ENCODE measurements at places on chromosomes 11 and 22.

DNA sequence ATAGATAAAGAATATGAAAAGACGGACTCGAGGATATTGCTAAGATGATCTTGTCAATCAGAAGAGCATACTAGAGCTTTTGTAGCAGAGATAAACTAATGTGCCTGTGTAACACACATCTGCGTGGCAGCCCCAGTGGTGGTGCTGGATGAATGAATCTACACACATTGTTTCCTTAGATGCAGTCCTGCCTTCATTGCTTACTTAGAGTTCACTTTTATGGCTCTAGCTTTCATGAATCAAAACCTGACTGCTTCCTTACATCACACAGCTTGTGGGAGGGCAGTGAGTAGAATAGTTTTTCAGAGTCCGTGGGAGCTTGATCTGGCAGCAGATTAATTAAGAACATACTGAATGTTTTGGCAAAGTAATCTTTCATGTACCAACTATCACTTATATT lies 83.7 kb downstream of the EXT2 start:
- DNase-seq = peak; percentile 72

- DNase-seq = no peak
These were observed 24.5 kb downstream of the PISD start for GRCh38 chr22:31637447-31637890.

DNA sequence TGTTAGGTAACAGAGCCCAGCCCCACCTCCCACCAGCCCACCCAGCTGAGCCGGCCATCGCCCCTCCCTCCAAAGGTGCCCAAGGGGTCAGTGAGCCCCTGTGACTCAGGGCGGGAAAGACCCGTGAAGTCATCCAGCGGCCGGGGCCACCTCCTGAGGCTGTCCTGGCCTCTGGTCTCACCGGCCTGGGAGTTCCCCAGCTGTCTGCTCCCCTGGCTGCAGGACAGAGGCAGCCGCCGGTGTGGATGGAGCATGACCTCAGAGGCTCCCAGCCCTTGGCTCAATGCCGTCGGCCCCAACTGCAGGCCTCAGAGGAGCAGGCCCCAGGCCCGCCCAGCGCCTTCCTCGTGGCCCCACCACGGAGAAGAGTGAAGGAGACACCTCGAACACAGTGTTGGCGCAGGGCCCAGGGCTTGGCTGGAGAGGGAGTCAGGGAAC lies 28.7 kb downstream of the RPL3 start:
- no peak for DNase-seq

GRCh38 chr22:24063361-24063760 lies 52.3 kb downstream of the CABIN1 start:
- DNase-seq = no peak

DNA sequence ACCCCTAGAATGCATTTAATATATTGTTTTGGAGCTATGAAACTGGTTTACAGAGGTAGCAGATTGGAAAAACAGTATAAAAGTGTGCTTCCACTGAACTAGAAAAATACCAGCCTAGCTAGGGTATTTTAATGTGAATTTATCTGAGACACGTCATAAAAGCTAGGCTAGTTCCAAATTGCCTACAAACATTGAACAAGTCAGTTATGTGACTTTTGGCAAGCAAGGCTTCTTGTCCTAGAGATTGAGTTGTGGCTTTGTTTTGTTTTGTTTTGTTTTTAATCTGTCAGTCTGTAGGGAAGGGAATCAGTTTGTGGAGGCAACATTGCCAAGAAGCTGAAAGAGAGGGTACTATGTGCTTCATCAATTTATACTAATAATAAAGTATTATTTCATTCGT lies 24.2 kb downstream of the RTN3 start:
- no peak for DNase-seq

DNA sequence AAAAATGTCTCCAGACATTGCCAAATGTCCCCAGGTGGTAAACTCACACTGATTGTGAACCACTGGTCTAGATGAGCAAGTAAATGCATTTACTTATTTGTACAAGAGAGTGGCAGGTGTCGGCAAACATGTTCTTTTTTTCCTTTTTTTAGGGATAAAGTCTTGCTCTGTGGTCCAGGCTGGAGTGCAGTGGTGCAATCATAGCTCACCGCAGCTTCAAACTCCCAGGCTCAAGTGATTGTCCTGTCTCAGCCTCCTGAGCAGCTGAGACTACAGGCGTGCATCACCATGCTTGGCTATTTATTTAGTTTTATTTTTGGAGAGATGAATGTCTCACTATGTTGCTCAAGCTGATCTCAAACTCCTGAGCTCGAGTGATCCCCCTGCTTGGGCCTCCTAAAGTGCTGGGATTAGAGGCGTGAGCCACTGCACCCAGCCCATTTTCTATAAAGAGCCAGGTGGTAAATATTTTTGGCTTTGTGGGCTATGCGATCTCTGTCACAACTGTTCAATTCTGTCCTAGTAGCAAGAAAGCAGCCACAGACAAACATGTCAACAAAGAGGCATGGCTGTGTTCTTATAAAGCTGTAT lies 1.4 kb downstream of the VPREB1 start:
- no peak for DNase-seq

DNA sequence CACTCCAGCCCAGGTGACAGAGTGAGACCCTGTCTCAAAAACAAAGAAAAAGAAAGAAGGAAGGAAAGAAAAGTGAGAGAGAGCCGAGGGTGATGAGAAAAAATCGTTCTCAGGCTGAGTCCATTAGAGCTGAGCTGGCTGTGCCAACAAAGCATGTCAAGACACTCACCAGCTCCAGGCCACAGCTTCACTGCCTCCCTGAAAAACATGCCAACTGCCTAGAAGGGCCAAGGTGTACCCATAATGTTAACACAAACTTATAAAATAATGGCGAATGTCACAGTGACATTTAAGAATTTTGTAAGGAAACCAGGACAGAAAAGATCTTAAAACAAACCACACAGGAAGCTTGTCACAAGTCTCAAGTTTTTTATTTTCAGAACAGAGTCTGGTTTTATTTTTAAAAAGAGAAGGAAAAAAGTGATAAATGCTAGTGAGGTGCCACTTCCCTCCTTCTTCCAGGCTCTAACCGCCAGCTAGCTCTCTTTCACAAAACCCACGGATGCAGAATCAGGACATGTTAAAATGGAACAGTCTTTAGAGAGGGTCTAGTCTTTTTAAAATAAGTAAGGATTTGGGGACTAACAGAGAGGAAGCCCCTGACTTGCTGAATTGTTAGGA lies 5.1 kb downstream of the TMEM121B start:
- no peak for DNase-seq

DNA sequence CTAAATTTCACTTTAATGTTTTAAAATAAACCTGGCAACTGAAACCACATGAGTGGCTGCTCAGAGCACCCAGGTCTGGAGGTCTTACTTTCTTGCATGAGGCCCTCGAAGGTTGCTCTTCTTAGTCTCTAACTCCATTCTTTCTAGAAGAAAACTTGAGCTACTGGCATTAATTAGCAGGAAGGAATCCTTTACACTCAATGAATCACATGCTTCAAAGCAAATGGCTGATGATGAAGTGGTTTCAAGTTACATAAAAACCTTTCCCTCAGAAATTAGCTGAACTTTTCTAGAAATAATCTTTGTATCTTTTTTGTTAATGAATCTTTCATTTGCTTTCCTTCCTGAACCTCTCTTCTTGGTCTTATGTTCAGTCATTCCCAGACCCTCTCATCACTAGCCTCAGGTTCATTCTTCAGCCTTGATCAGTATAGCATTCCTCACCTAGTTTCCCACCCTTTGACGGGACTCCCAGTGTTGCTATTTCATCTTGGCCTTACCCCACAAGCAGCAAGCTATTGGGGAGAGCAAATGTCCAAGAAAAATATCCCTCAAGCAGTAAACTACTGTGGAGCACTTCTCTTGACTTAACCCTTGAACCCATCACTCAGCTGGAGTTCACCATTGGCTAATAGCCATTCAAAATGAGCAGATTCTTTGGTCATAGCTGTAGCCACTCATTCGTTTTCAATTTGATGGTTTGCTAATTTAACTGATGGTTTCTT lies 75.1 kb downstream of the INSC start:
- peak; percentile 44 for DNase-seq

DNA sequence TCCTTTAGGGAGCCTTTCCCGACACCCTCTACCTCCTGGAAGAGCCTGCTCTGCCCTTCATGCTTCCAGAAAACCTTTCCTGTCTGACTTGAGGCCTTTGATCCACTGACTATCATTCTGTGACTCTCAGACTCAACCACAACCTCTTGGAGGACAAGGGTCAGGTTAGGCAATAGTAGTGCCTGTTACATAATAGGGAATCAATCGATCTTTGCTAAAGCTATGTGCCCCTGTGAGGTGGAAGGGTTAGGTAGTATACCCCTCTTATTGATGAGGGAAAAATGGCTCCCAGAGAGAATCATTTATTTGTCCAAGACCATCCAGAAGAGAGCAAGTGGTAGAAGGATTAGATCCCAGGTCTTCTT lies 16.2 kb downstream of the KCNC1 start:
- DNase-seq = no peak

DNA sequence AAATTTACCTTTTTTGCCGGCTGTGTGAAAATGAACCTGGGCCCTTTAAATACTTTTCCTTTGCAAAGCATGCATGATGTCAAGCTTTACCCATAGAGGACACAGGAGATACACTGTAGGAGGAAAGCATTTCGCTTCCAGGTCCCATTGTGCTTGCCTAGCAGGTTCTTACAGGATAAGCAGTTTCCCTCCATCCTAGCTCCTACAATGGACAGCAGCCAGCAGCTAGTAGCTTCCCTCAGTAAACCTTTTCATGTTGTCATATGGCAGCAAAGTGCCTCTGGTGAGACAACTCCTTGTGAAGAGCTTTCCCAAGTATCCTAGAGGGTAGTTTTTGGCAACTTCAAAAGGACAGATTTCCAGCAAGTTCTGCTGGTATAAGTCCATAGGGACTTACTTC lies 78.4 kb downstream of the RBFOX2 start:
- DNase-seq = no peak

DNA sequence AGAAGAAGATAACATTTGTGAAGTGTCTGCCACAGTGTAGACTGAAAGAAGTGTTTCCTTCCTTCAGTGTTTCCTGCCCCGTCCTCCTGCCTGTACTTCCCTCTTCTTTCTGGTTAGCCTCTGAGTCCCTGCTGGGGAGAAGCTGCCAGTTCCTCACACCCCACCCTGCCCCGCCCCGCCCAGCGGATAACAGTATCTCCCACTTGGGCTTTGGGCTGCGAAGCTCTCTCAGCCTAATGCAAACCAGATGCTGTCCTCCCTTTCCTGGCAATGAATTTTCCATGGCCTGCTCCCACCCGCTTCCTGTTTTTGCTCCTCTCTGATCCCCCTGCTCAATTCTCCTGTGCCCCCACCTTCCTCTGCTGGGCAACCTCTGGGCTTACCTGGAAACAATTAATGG lies 5.2 kb upstream of the RAB3IL1 start:
- DNase-seq = peak; percentile 89

GRCh38 chr22:27476318-27476717 lies 325.2 kb downstream of the MN1 start:
- no peak for DNase-seq

- peak; percentile 71 for DNase-seq
These were observed 163.3 kb upstream of the RASSF10 start for GRCh38 chr11:12845739-12846358.

DNA sequence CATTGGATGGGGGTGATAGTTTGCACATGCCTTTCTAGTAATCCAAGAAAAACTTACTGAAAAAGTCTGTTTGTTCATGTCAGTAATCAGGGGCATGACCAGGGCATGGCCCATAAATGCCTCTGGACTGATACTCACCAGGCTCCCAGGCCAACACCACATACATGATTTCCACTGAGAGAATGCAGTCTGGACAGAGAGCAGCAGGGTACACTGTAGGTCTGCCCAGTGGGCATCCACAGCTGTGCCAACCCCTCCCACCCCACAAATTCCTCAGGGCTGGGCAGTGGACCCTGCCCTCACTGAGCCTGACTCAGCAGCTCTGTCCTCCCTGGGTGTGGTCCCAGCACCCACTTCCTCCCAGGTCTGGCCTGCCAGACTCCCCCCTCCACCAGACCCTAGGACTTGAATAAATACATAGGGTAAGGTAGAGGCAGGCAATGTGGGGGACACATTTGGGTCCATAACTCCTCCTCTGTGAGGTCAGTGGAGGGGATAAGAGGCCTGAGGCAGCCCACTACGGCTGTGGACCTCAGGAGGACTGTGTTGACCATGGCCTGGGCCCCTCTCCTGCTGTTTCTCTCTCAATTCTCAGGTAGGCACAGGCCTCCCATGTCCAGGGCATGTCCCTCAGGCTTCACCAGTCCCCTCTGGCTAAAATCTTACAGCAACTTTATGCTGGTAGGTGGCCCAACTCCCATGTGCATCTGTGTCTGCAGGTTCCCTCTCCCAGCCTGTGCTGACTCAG lies 92.2 kb upstream of the TOP3B start:
- no peak for DNase-seq

GRCh38 chr11:15764326-15764725 lies 592.0 kb downstream of the SOX6 start:
- DNase-seq = no peak

DNA sequence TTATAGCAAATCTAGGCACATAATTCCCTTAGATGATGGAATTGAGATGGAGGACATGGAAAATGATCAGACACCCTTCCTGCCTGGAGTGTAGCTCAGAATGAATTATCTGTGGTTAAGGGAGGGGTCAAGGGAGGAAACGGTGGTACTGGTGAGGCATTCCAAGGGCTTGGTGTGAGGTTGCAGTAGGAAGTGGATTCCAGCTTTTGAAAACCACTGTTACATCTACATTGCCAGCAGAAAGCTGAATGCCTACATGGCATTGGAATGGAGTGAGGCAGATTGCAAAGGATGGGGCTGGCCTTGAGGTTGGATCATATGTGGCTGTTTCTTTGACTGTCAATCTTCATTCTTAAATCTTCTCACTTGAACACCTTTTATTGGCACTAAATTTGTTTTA lies 684.4 kb downstream of the NTM start:
- DNase-seq = peak; percentile 97

DNA sequence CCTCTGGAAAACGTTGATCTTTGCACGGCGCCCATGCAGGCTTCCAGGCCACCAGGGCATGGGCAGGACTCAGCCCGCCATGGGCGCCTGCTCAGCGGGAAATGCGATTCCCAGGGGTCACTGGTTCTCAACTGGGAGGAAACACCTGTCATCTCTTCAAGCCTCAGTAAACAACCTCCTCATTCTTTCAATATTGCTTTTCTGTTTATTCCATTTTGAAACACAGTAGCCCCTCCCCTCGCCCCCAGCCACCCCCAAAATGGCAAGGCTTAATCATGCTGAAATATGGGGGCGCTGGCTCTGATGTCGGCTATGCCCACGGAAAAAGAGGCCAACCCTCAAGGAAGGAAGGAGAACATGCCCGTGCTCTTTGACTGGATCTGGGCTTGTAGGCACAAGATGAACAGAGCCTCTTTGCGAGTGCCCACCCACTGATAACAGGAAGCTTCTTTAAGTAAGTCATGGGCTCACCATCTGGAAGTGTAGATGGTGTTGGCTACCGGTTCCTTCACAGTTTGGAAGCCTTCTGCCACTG lies 594 bp upstream of the POU2AF1 start:
- no peak for DNase-seq

GRCh38 chr11:123611698-123612097 lies 42.7 kb downstream of the SCN3B start:
- DNase-seq = no peak

- no peak for DNase-seq
These were observed 171.1 kb upstream of the SEZ6L start for GRCh38 chr22:25997886-25998775.

GRCh38 chr11:34449013-34449412 lies 10.3 kb downstream of the CAT start:
- DNase-seq = no peak

GRCh38 chr11:27203077-27203647 lies 159.9 kb downstream of the CCDC34 start:
- DNase-seq = no peak
